GM13976 (cell line): ENCODE measurements at places on chromosomes 11 and 22.
A peak's percentile ranks its signal among the peaks of the same experiment; 100 is the strongest.

DNA sequence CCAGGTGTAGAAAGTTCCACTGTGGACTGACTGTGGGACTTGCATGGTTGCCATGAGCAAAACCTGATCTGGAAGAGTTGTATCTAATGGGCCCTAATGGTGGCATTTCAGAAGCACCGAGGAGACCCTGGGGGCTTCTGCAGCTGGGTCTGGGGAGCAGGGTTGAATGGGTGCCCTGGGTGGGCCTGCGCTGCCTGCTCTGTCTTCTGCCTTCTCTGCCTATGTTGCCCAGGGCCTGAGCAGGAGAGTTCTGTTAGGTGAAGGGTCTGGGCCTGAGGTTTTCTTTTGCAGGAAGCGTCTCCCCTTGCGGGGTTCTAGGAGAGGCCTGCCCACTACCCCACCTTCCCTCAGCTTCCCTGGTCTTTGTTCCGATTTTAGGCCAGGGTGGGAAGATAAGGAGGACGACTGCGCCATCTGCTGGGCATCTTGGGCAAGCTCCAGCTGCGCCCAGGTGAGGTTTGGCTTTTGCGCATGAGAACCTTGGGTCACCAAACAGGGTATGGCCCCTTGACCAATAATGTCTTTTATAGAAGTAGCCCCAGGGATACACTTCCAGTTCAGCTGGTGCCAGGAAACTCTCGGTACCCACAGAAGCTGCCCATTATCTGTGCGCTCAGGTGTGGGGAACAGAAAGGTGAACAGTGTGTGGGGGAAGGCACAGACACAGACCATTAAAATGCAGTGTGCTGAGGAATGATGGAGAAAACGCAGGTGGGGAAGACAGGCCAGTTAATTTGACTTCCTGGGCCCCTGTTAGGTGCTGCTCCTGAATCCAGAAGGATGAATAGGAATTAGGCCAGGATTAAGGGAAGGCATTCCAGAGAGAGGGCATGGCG, 23.2 kb downstream of the COMMD9 start:
- peak; percentile 72 for DNase-seq

DNA sequence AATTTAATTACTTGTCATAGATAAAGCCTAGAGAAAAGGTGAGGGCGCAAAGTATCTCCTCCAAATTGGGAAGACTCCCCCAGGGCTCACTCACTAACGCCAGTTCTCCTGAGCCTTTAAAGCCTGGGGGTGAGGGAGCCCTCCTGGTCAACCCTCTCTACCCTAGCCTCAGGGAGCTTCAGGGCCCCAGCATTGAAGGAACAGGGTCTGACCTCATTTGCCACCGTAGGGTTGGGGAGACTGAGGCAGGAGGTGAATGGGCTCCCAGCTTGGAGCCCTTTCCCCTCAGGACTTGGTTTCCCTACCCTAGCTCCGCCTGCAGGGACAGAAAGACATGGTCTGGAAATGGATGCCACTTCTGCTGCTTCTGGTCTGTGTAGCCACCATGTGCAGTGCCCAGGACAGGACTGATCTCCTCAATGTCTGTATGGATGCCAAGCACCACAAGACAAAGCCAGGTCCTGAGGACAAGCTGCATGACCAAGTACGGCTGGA, 1.7 kb downstream of the FOLR2 start:
- DNase-seq, result no peak

DNA sequence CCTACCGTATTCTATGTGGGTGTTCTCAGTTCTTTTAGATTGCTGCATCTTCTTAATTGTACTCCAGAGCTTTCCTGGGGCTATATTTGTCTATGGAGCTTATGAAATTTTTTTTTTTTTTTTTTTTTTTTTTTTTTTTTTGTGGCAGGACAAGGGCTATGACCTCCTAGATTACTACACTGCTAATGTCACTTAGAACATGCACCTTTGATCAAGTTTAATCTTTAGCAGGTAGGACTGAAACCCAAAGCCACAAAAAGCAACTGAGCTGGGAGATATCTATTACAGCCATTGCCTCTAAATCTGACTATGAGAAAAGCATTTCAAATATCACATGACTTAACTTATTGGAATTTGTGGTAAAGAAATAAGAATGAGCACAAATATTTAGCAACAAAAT, 21.7 kb upstream of the ABTB2 start:
- DNase-seq, result no peak

DNA sequence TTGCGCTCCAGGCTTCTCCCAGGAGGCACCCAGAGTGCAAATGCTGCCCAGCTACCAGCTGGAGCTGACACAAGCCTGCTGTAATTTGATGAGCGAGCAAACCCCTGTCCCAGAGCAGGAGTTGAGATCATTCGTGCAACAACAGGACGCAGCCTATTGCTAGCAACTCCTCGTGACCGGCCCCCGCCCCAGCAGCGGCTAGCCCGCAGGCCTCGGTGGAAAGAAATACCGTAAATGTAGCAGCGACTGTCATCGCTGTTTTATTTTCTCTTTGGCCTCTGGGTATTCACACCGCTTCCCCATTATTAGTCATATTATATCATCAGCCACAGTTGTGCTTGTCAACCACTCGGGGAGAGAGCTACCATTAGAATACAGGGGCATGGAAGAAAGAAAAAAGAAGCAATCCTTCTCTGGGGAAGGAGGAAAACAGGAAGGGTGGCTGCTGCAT, 59.2 kb upstream of the ATXN10 start:
- no peak for DNase-seq

DNA sequence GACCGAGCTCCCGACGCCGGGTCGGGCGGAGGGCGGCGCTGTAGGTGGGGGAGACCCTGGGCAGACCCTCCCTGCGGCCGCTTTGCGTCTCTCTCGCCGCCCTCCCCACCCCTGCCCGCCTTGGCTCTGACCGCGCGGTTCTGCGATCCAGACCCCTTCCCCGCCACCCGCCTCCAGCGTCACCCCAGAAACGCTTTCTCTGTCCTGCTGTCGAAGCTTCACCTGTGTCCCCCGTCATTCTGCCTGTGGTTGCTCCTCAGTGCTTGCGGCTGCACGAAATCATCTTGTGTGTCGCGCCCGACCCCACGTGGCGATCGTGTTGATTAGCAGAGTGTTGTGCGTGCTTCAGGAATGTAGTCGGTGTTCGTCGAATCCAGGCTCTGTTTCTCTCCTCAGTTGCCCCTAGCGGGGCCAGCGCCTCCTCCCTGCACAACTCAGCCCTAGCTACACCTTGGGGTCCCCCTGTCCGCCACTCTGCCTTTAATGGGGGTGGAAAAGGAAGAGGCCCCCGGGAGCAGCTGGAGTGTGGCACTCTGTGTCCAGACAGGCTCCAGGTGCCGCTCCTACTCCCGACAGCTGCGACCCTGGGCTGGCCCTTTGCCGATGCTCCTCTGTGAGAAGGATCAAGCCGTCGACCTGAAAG, 851 bp downstream of the PTDSS2 start:
- peak; percentile 75 for DNase-seq
